ENCODE measurements at places on chromosomes 4 and X.

DNA sequence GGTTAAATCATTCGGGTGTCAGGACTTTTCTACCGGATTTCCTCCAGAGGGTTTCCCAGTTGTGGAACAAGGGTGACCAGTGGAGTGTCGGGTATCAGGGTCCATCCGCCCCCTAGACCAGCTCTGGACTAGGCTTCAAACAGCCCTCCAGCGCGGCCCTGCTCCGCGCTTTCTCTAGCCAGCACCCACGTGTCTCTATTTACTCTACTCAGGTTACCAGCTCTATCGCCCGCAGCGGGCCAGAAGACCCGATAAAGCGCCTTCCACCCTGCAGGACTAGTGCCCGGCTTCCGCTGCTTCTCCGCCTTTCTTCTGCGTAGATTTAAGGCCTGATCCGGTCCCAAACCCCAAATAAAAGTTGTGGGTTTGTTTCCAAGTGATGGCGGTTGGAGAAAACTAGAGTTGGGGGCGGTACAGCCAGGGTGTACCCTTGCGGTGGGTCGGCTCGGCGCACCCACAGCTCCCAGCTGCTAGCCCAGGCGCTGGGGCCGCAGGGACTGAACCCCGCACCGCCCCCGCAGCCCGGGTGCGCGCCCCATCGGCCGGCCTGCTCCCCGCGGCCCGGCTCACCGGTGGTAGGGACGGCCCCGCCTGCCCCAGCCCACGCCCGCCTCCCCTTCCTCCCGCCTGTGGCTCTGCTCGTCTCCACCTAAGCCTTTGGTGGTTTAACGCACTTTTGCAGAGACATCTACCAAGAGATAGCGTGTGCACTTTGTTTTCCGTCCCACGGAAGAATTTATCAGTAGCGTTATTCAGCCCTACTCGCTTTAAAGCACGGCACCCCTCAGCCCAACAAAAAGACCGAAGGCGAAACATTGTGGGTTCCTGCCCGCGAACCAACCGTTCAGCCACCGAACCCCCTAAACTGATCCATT lies 2.1 kb downstream of the LEF1 start:
- peak; percentile 73 for DNase-seq

GRCh38 chrX:78452356-78452755 lies 124.9 kb upstream of the CYSLTR1 start:
- no peak for DNase-seq

GRCh38 chr4:18816228-18816895 lies 794.8 kb upstream of the LCORL start:
- DNase-seq = no peak

GRCh38 chrX:101393530-101394305 lies 2.9 kb downstream of the RPL36A start:
- no peak for DNase-seq

DNA sequence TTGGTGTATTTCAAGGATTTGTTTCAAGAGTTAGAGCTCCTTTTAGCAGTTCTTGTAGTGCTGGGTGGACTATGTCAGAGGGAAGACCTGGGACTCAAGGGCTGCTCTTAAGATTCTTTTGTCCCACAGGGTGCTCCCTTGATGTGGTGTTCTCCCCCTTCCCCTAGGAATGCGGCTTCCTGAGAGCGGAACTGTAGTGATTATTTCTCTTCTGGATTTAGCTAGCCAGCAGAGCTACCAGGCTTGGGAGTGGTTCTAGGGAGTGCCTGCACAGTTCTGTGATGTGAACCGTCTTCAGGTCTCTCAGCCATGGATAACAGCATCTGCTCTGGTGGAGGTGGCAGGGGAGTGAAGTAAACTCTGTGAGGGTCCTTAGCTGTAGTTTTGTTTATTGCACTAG lies 336.8 kb downstream of the FSTL5 start:
- DNase-seq = no peak

DNA sequence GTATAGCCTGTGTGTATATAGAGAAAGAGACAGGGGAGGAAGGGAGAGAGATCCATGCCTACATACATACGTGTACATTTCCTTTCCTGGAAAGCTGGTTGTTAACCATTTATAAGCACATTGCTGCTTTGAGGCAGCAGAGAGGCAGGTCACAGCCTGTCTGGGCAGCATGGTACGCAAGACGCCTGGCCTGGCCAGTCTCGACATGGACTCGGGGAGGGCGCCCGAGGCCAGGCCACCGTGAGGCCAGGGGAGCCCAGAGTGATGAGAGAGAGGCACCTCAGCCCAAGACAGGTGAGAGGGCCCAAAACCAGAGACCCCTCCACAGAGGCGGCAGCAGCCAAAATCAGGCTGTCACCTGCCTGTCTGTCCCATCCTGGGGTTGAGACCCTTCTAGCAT lies 3.9 kb downstream of the TREX2 start:
- no peak for DNase-seq

GRCh38 chr4:13618212-13618806 lies 9.2 kb downstream of the BOD1L1 start:
- DNase-seq = no peak

DNA sequence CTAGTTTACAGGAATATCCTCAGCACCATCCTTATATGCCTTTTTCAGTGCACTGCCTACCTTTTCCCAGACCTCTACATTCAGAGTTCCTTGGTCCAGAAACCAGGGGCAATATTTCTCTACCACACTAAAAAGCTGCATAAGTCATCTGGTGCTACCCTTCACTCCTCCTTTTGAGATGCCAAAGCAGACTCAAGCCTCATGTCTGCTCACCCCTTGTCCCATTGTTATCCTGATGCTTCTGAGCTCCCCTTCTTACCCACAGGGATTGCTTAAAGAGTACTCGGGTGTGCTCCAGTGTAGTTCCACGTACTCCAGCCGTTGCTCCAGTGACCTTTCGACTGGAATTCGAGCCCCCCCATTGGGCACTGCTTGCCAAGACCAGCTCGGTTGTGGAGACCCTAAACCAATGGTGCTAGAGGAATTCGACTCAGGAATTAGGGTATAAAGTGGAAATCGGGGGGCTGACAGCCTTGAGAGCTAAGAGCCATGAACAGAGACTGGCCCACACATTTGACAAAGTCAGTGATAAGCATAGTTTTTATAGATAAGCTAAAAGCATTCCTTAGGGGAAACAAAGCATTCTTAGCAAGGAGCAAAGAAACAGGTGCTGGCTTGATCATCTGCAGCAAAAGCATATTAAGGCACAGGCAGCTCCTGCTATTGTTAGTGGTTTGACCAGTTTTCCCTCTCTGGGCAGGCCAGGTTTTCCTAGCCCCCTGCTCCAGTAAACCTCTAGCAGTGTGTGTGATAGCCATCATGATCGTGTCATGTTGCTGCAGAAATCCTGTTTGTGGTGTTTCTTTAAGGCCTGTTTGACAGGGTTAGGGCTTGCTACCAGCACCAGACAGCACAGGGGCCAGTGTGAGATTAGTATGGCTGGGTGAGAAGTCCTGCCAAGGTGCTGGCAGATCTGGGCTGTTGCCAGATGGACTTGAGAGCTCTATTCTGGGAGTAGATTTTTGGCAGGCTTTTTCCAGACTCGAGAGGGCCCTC lies 57.5 kb upstream of the WDR1 start:
- no peak for DNase-seq

- no peak for DNase-seq
Observed at GRCh38 chr4:60450054-60450453, 750.1 kb upstream of the ADGRL3 start.

DNA sequence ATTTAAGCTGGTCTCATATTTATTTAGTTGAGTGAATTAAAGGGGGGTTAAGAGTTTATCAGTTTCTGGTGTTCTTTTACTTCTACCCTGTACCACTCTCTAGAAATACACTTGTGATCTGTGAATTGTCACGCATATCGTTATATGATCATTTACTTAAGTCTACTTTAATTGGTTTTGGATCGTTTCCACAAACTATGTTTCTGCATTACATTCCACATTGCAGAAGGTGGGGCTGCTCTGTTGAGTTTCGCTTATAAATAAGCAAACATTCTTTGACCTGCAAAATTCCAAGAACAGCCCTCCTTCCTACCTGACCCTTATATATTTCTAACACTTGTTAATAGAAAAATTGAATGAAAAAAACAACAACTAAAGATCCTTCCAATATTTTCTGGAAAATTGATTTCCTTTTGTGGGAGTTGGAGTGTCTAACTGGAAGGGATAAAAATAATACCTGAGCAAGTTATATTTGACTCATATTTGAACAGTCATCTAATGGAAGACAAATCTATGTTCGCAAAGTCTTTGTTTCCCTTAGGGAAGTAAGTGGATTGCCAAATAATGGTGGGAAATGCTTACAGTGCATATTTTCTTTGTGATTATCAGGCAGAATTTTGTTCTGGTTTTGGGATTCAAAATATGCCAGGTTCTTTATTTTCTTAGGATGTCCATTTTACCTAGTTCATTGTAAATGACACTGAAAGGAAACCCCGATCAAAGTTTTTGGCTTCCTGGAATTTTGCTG lies 152.7 kb downstream of the RELL1 start:
- DNase-seq = no peak

DNA sequence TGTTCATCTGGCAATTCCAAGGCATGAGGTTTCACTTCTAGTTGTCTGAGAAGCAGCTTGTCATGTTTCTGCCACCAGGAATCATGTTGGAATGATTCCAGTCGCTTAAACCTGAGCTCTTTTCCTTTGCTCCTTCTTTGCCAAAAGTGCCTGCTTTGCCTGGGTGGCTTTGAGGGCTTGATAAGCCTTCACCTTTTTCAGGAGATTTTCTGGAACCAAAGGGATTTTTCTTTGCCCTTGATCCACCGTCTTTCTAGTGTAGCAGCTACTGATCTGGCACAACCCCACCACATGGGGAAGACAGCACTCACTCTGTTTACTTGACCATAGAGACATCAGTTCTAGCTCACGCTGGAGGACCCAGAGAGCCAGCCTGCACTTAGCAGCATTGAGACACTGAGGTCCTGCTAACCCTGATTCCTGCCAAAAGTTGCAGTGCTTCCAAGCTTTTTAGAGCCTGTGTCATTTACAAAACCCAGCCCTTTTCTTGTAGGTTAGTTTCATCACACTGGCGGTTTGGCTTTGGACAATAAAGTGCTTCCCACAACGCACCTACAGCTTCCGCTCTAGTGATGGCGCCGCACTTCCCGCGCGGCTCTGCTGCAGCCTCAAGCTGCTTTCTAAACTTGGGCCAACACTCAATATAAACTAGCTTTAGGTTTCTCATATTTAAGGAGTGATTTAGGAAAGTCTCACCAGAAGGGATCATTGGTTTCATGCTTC lies 7.3 kb upstream of the CCNI start:
- no peak for DNase-seq

- peak; percentile 3 for DNase-seq
Observed at GRCh38 chrX:55161581-55161980, 58.6 kb upstream of the PAGE5 start.

Data from DND-41 (cell line).